ENCODE measurements at places on chromosomes 2 and 18.

DNA sequence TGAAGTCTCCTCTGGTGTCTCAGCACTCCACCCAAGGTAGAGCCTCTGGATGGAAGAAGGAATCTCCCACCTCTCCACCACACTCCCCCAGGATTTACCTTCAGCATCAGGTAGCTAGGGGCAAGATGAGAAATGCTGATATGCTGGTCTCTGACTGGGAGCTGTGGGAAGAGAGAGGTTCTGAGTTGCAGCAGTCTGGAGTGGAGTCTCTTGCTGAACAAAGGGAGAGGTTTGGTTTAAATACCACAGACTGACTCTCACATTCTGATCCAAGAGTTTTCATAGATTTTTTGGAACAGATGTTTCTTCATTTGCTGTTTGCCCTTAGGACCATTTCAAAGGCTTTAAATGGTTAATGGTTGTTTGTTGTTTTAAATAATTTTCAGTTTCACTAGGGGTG lies 1.1 kb upstream of the CFLAR start:
- DNase-seq: no peak

GRCh38 chr2:240701091-240701735 lies 9.5 kb downstream of the AQP12A start:
- DNase-seq: no peak

- DNase-seq: no peak
Measured at GRCh38 chr2:19552270-19552669, 193.8 kb upstream of the OSR1 start.

GRCh38 chr2:105753380-105753779 lies 8.7 kb downstream of the NCK2 start:
- no peak for DNase-seq

DNA sequence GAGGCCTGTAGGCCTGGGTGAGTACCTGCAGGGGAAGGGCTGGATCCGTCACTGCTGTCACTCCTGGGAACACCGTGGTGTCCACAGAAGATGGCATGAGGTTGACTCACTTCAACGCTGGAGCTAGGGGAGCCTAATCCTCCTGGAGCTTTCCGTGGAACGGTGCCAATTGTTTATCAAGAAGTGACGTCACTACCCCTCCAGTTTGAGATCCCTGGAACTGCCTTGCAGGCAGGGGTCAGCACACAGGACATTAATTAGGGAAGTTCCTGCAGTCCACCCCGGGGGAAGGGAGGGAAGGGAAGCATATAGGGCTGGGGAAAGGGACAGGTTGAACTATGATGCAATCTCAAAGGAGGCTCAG lies 408.6 kb downstream of the GALR1 start:
- no peak for DNase-seq

DNA sequence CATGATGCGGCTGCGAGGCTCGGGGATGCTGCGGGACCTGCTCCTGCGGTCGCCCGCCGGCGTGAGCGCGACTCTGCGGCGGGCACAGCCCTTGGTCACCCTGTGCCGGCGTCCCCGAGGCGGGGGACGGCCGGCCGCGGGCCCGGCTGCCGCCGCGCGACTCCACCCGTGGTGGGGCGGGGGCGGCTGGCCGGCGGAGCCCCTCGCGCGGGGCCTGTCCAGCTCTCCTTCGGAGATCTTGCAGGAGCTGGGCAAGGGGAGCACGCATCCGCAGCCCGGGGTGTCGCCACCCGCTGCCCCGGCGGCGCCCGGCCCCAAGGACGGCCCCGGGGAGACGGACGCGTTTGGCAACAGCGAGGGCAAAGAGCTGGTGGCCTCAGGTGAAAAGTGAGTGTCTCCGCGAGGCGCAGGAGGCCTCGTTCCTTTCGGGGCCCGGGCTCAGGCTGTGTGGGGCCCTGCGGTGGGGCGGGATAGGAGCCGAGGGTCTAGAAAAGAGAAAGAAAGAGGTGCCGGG lies 520 bp downstream of the GLS start:
- DNase-seq: no peak
